ENCODE measurements at places on chromosomes 11 and 22.

DNA sequence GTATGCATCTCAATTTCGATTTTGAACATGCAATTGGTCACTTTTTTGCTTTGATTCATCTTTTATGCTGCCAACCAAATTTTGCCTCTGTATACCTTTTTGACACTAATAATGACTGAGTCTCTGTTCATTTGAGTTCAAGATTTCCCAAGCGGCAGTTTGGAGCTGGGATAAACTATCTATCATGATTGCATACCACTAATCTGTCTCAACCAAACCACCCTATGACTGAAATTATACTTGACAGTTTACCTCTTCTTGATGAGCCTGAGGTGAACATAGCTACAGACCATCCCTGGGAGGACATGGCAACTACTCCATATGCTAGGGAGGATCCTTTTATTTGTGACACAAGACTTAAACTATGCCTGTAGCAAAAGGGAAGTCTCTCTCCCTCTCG is 146.2 kb downstream of the PAX6 start:
- no peak for DNase-seq

GRCh38 chr22:32444068-32444467 is 20.2 kb downstream of the BPIFC start:
- no peak for DNase-seq

DNA sequence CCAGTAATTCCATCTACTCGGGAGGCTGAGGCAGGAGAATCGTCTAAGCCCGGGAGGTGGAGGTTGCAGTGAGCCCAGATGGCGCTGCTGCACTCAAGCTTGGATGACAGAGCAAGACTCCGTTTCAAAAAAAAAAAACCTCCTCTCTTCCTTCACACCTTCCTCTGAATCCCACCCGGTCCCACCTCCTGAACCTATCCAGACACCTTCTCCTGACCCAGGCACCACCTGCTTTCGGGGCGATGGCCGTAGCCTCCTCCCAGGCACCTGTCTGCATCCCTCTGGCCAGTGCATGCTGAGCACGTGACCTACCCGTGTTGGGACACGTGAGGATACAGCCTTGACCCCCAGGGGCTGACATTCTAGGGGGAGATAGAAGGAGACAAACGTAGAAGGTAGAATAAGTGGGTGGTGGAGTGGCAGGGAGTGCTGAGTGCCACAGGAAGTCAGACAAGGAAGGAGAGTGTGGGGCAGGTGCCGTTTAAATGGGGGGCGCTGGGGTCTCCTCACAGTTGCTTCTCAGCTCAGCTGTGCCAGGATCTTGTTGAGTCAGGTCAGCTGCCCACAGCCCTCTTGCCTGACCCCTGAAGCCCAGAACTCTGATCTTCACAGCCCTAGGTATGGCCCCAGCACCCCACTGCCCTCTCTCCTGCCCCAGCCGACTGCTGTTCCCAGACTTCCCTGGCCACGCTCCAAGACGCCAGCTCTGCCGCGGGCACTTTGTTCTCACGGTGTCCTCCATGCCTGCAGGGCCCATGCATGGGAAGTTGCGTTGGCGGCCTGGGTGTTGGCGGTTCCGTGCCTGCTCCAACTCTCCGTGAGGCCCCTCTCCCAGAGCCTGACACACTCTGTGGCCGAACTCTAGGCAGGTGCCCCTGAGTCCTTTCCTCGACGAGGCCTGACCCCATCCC is 1.2 kb upstream of the MIOX start:
- DNase-seq = no peak

- peak; percentile 29 for DNase-seq
Measured at GRCh38 chr11:32894149-32894827, 1.7 kb downstream of the QSER1 start.

GRCh38 chr22:25494774-25495173 is 69.7 kb upstream of the GRK3 start:
- no peak for DNase-seq

Data from AG09309 (cell line).